ENCODE measurements at places on chromosomes 7 and 10. TPM values are rescaled to one million over a fixed set of nuclear protein-coding genes. Genes with fewer than 3 reads are reported as not detected.

- DNase-seq: no peak
These were observed 16.5 kb downstream of the CREB3L2 start for GRCh38 chr7:137985253-137985896.

DNA sequence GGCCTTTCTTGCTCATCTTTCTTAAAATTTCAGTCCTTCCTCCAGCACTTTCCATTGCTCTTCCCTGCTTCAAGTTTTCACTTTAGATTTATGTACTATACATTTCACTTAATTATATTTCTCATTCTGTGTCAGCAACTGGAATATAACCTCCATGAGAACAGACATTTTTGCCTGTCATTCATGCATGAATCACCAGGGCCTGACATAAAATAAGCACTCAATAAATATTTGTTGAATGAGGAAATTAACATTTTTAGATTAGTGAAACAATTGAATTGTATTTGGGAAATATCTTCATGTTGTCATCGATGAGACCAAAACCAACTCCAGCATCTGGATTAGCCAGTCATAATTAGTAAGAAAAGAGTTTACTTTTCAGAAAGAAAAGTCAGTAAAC lies 6.1 kb downstream of the SAMD9L start:
- DNase-seq: no peak

GRCh38 chr10:131702531-131703356 lies 198.1 kb upstream of the PPP2R2D start:
- no peak for DNase-seq

- no peak for DNase-seq
These were observed 92.6 kb downstream of the CREM start for GRCh38 chr10:35219292-35219691.

- DNase-seq: no peak
These were observed 11.7 kb upstream of the CALML3 start for GRCh38 chr10:5512881-5513612.

DNA sequence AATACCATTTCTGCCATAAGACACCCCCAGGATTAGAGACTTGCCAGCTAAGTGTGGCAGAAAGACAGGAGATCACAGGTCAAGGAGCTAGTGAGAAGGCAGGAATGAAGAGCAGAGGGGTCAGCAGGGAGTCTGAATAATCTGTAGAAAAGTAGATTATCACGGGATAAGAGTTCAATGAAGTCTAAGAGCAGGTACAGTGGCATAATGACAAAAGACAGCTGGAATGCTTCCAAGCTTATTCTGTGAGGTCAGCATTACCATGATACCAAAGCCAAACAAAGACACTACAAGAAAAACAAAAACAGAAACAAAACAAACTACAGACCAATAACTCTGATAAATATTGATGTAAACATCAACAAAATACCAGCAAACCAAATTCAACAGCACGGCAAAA lies 20.8 kb downstream of the PILRA start:
- no peak for DNase-seq

- DNase-seq: peak; percentile 41
These were observed 10.1 kb downstream of the CALHM2 start for GRCh38 chr10:103442031-103442461.

DNA sequence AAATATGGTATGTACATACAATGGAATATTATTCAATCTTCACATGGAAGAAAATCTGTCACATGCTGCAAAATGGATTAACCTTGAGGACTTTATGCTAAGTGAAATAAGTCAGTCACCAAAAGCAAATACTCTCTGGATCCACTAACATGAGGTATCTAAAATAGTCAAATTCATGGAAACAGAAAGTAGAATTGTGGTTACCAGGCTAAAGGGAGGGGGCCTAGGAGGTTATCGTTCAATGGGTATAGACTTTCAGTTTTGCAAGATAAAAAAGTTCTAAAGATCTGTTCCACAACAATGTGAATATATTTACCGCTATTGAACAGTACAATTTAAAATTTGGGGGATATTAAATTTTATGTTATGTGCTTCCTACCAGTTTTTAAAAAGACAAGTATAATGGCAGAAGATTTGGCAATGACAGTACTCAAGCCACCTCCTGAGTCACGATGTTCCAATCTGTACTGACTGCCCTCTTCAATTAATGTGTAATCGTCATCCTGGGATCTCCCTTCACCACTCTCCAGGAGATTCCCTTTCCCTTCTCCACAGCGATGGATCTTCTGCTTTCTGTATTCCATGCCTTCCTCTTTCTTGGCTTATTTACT lies 32.3 kb upstream of the IL6 start:
- peak; percentile 44 for DNase-seq

OR6B1 gene
- not detected for total RNA-seq

ANLN gene
- total RNA-seq: 460 TPM

GPR22 gene
- total RNA-seq: not detected

ATE1 gene
- 21.4 TPM for total RNA-seq

DOCK1 gene
- total RNA-seq: 16.4 TPM

IL2RA gene
- not detected for total RNA-seq

PGAM2 gene
- total RNA-seq: 0.39 TPM

Measured in Daoy (cell line).